ENCODE measurements at places on chromosomes 4 and X. TPM values are rescaled to one million over a fixed set of nuclear protein-coding genes. Genes with fewer than 3 reads are reported as not detected.

The FIP1L1 gene
- total RNA-seq: 50.9 TPM

The MAMLD1 gene
- total RNA-seq: 6.6 TPM

The GABRQ gene
- 0.43 TPM for total RNA-seq

The ASMT gene
- total RNA-seq: not detected

The MOB1B gene
- 40.6 TPM for total RNA-seq

The CCKAR gene
- total RNA-seq: not detected

The TMSB15C gene
- total RNA-seq: 2.3 TPM

The GABRB1 gene
- total RNA-seq: not detected

The CCNA2 gene
- 6.2 TPM for total RNA-seq

DNA sequence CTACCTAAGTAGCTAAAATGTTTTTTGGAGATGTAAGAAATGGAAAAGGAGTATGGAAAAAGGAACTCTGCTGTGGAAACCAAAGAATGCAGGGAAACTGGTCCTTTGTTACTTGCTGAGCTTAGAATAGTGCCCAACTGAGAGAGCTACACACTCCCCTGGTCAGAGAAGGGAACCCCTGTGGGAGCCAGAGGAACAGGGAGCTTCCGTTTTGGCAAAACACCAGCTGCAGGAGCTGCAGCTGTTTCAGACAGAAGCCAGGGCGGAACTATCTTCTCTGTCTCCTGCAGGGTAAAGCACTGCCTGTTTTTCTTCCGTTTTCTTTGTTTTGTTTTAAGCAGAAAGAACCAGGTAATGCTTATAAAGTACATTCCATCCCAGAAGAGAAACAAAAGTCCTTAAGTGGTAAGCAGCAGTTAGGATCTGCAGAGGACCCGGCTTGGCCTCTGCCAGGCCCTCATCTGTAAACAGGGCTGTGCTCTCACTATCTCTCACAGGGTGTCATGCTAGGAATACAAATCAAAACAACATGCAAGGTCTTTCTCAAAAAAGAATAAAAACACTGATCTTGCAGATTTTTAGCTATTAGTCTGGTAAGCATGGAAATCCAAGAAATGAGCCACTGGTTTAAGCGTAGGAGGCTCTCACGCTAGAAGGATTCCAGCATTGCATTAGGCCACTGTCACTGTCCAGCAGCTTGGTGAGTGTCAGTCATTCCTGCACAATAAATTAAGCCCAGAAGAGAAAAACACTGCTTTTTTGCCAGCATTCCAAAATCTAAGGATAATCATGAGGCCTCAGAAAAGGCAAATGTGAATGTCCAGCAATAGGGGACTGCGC is 76.1 kb downstream of the CHST7 start:
- H3K4me1 ChIP-seq: peaks cover 7% of the 10 kb centered on the region
- DNase-seq: no peak
- no peaks in the 10 kb centered on the region for H3K36me3 ChIP-seq

GRCh38 chr4:148978301-148978700 is 536.1 kb upstream of the NR3C2 start:
- H3K36me3 ChIP-seq: no peaks in the 10 kb centered on the region
- no peak for DNase-seq
- H3K27ac ChIP-seq: no peak overlapping the region
- H3K4me1 ChIP-seq: no peaks in the 10 kb centered on the region

DNA sequence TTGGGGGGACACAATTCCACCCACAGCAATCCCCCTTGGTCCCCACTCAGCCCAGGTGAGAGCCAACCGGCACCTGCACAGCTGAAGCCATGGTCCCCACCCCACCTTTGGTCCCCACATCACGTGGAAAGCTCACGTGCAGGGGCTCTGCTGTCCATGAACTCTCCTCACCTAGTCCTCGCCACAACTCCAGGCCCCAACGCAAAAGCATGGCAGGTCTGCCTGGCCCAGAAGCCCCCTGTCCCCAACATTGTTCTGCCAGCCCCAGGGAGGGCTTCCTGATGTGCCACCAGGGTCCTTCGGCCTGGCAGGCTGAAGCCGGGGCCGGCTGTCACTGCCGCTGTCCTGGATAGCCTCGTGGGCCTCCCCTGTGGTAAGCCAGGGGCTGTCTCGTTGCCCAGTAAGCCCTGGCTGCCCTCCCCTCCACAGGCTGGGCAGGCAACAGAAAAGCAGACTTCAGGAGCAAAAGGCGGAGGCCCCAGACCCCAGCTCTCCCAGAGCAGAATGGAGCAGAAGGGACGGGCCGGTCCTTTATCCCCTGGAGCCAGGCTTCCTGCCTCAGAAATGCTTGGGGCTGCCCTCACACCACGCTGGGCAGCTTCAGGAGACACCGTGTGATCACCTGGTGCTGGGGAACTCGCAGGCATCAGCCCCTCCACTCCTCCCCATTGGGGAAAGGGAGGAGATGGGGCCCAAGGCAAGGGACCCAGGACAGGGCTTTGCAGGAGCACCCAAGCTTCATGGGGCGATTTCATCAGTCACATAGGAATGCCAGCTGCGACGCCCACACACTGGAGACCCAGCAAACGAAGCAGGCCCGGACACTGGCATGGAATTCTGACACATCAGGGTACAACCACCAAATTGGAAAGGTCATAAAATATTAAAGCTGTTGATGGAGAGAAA is 103.7 kb downstream of the ADRA2C start:
- no peak overlapping the region for H3K27ac ChIP-seq
- H3K4me3 ChIP-seq: no peak overlapping the region
- no peaks in the 10 kb centered on the region for H3K4me1 ChIP-seq
- H3K36me3 ChIP-seq: no peaks in the 10 kb centered on the region

DNA sequence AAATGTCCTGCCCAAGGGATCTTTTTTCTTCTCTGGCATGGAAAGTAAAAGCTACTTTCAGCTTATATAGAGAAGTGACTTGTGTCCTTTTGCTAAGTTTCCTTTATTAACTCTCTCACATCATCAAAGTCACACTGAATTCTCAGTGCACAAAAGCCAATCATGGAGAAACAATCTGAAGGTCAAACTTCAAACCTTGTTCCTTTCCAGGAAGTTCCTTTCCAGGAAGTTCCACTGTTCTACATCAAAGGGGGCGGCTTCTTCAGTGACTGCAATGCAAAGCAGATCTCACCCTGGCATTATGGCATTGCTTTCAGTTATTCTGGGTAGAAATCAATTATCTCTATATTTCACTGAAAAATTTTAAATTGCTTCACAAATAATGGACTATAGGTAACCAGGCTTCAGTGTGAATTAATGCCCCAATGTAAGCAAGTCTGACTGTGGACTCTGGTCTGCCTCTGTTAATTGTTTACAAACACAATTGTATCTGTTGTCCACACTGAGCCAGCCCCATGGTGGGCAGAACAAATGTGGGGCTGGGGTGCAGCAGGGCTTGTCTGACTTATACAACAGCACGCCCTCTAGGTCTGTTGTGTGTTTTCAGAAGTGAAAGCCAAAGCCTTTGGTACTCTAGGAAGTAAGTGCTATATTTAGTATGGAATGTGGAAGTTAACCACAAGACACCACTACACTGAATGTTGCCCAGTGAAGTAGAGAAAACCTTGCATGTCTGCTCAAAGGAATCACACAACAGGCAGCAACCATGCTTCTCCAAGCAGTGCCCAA is 98.8 kb downstream of the CDS1 start:
- peaks cover 23% of the 10 kb centered on the region for H3K36me3 ChIP-seq
- peaks cover 13% of the 10 kb centered on the region for H3K4me1 ChIP-seq
- H3K4me3 ChIP-seq: no peak overlapping the region
- DNase-seq: peak; percentile 89
- H3K27ac ChIP-seq: no peak overlapping the region
- H3K27me3 ChIP-seq: no peaks in the 10 kb centered on the region

DNA sequence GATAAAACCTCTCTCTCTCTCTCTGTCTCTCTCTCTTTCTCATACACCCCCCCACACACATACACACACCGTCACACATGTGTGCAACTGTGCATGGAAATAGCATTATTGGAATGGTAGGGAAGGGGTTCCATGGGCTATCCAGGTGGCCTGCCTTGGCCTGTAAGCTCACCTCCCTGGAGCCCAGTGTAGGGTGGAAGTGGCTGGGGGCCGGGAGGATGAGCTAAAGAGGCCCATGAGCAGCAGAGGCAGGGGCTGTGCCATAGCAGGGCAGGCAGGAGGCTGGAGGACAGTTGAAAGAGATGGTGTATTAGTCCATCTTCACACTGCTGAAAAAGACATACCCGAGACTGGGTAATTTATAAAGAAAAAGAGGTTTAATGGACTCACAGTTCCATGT is 74.2 kb downstream of the CYTL1 start:
- no peak overlapping the region for H3K4me3 ChIP-seq
- DNase-seq: no peak
- no peaks in the 10 kb centered on the region for H3K36me3 ChIP-seq
- H3K4me1 ChIP-seq: peaks cover 4% of the 10 kb centered on the region

GRCh38 chrX:155027509-155028066 is 944 bp downstream of the FUNDC2 start:
- peak; percentile 71 for DNase-seq
- peaks cover 3% of the 10 kb centered on the region for H3K4me1 ChIP-seq
- peak overlapping the region; percentile 97 for H3K27ac ChIP-seq
- no peaks in the 10 kb centered on the region for H3K36me3 ChIP-seq
- H3K4me3 ChIP-seq: peak overlapping the region; percentile 87

- no peak for DNase-seq
- H3K4me1 ChIP-seq: peaks cover 22% of the 10 kb centered on the region
- H3K27me3 ChIP-seq: no peaks in the 10 kb centered on the region
- H3K27ac ChIP-seq: no peak overlapping the region
Measured at GRCh38 chrX:19708683-19709082, 178.7 kb downstream of the SH3KBP1 start.

GRCh38 chr4:26780539-26780938 is 80.1 kb upstream of the STIM2 start:
- H3K4me3 ChIP-seq: no peak overlapping the region
- H3K27ac ChIP-seq: no peak overlapping the region
- peaks cover 13% of the 10 kb centered on the region for H3K4me1 ChIP-seq
- DNase-seq: no peak
- no peaks in the 10 kb centered on the region for H3K27me3 ChIP-seq

- H3K27me3 ChIP-seq: peaks cover 7% of the 10 kb centered on the region
- H3K4me3 ChIP-seq: no peak overlapping the region
- peaks cover 8% of the 10 kb centered on the region for H3K4me1 ChIP-seq
- no peak overlapping the region for H3K27ac ChIP-seq
Measured at GRCh38 chr4:57162499-57163019, 52.4 kb upstream of the IGFBP7 start.

GRCh38 chr4:15912236-15912635 is 26.3 kb downstream of the FGFBP1 start:
- no peaks in the 10 kb centered on the region for H3K36me3 ChIP-seq
- peak overlapping the region; percentile 97 for H3K27ac ChIP-seq
- H3K4me3 ChIP-seq: no peak overlapping the region
- no peaks in the 10 kb centered on the region for H3K27me3 ChIP-seq

GRCh38 chr4:155526452-155527169 is 140.0 kb upstream of the GUCY1A1 start:
- no peaks in the 10 kb centered on the region for H3K36me3 ChIP-seq
- H3K27me3 ChIP-seq: no peaks in the 10 kb centered on the region
- H3K4me3 ChIP-seq: no peak overlapping the region
- H3K27ac ChIP-seq: no peak overlapping the region
- no peak for DNase-seq
- H3K4me1 ChIP-seq: no peaks in the 10 kb centered on the region

GRCh38 chr4:6878451-6879059 is 31.1 kb upstream of the TBC1D14 start:
- no peaks in the 10 kb centered on the region for H3K27me3 ChIP-seq
- H3K4me3 ChIP-seq: no peak overlapping the region
- DNase-seq: peak; percentile 55
- peaks cover 49% of the 10 kb centered on the region for H3K36me3 ChIP-seq

GRCh38 chr4:40888933-40889332 is 139.2 kb downstream of the NSUN7 start:
- peaks cover 21% of the 10 kb centered on the region for H3K4me1 ChIP-seq
- no peak overlapping the region for H3K27ac ChIP-seq
- H3K27me3 ChIP-seq: no peaks in the 10 kb centered on the region
- no peak for DNase-seq
- no peak overlapping the region for H3K4me3 ChIP-seq

DNA sequence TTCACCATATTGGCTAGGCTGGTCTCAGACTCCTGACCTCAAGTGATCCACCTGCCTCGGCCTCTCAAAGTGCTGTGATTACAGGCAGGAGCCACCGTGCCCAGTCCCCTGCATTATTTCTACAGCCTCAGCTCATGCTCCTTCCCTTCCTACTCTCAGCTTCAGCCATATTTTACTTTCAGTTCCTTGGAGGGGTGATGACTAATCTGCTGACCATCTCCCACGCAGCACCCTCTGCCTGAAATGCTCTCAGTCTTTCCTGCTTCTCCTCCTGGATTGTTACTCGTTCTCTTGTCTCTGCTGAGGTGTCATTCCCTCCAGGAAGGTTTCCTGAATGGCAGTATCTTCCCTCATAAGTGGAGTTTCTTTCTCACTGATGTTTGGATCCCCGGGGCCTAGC is 63.3 kb downstream of the MOSPD2 start:
- peak overlapping the region; percentile 46 for H3K27ac ChIP-seq
- H3K36me3 ChIP-seq: no peaks in the 10 kb centered on the region
- peaks cover 8% of the 10 kb centered on the region for H3K4me1 ChIP-seq
- no peaks in the 10 kb centered on the region for H3K27me3 ChIP-seq
- H3K4me3 ChIP-seq: no peak overlapping the region

GRCh38 chr4:14087459-14087858 is 459.9 kb upstream of the BOD1L1 start:
- no peak overlapping the region for H3K4me3 ChIP-seq
- H3K4me1 ChIP-seq: no peaks in the 10 kb centered on the region
- no peak overlapping the region for H3K27ac ChIP-seq
- no peaks in the 10 kb centered on the region for H3K27me3 ChIP-seq

- no peaks in the 10 kb centered on the region for H3K4me1 ChIP-seq
- no peak for DNase-seq
- no peak overlapping the region for H3K4me3 ChIP-seq
- H3K36me3 ChIP-seq: no peaks in the 10 kb centered on the region
- no peak overlapping the region for H3K27ac ChIP-seq
Measured at GRCh38 chrX:120294651-120295050, 16.6 kb downstream of the TMEM255A start.

DNA sequence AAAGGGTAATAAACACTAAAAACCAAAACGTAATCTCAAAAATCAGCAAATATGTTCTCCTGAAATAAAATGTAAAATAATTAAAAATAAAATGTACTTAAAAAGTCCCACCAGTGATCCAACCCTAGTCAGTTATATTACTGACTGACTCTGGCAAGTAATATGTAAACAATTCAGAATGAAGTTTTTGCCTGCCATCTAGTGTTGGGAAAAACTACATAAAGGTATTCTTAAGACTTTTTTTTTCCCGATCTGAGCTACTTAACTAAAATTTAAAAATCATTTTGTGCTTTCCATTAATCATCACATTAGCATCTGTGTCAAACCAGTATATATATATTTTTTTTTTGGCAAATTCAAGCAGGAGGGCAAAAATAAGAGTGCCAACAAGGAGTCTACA is 24.0 kb downstream of the RCHY1 start:
- H3K4me3 ChIP-seq: no peak overlapping the region
- no peaks in the 10 kb centered on the region for H3K27me3 ChIP-seq
- no peak for DNase-seq
- no peaks in the 10 kb centered on the region for H3K4me1 ChIP-seq

Measured in astrocyte (in vitro differentiated cells and primary cell).